ENCODE measurements at places on chromosomes 7 and 10.

GRCh38 chr7:41256186-41256945 is 446.5 kb downstream of the INHBA start:
- H3K4me1 ChIP-seq: no peaks in the 10 kb centered on the region
- no peaks in the 10 kb centered on the region for H3K36me3 ChIP-seq
- no peak for DNase-seq
- H3K27me3 ChIP-seq: no peaks in the 10 kb centered on the region

- DNase-seq: no peak
- H3K27me3 ChIP-seq: no peaks in the 10 kb centered on the region
- no peak overlapping the region for H3K27ac ChIP-seq
- H3K36me3 ChIP-seq: no peaks in the 10 kb centered on the region
- no peak overlapping the region for H3K4me3 ChIP-seq
These were observed 70.6 kb downstream of the KCNMA1 start for GRCh38 chr10:77566914-77567566.

- no peaks in the 10 kb centered on the region for H3K27me3 ChIP-seq
- no peaks in the 10 kb centered on the region for H3K4me1 ChIP-seq
- DNase-seq: no peak
- H3K36me3 ChIP-seq: no peaks in the 10 kb centered on the region
- no peak overlapping the region for H3K27ac ChIP-seq
These were observed 51.6 kb downstream of the PRLHR start for GRCh38 chr10:118543714-118544400.

GRCh38 chr10:32379318-32379949 is 32.5 kb upstream of the EPC1 start:
- H3K27me3 ChIP-seq: no peaks in the 10 kb centered on the region
- no peak for DNase-seq
- H3K36me3 ChIP-seq: no peaks in the 10 kb centered on the region
- peak overlapping the region; percentile 71 for H3K27ac ChIP-seq
- H3K4me1 ChIP-seq: peaks cover 20% of the 10 kb centered on the region

- DNase-seq: no peak
- no peak overlapping the region for H3K4me3 ChIP-seq
- H3K27ac ChIP-seq: no peak overlapping the region
- no peaks in the 10 kb centered on the region for H3K36me3 ChIP-seq
These were observed 224.2 kb upstream of the AUTS2 start for GRCh38 chr7:69374044-69374425.

- no peaks in the 10 kb centered on the region for H3K36me3 ChIP-seq
- no peaks in the 10 kb centered on the region for H3K27me3 ChIP-seq
- H3K4me3 ChIP-seq: no peak overlapping the region
- H3K27ac ChIP-seq: no peak overlapping the region
These were observed 128.4 kb downstream of the ADAM12 start for GRCh38 chr10:126259760-126260479.

DNA sequence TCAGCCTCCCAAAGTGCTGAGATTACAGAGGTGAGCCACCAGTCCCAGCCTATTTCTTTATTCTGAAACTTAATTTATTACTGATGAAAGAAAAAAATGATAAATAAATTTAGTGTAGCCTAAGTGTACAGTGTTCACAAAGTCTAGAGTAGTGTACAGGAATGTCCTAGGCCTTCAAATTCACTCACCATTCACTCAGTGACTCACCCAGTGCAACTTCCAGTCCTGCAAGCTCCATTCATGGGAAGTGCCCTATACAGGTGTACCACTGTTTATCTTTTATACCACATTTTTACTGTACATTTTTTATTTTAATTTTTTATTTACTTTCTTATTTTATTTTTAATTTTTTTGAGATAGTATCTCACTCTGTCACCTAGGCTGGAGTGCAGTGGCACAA is 12.2 kb downstream of the MRLN start:
- DNase-seq: no peak
- no peaks in the 10 kb centered on the region for H3K27me3 ChIP-seq
- H3K4me3 ChIP-seq: no peak overlapping the region
- H3K27ac ChIP-seq: no peak overlapping the region
- H3K36me3 ChIP-seq: no peaks in the 10 kb centered on the region
- H3K4me1 ChIP-seq: no peaks in the 10 kb centered on the region
